ENCODE measurements at places on chromosomes 2 and 18. TPM values are rescaled to one million over a fixed set of nuclear protein-coding genes. Genes with fewer than 3 reads are reported as not detected.

- no peak for DNase-seq
Observed at GRCh38 chr2:44290261-44290660, 15.0 kb downstream of the SLC3A1 start.

GRCh38 chr2:152486737-152487400 is 151.9 kb downstream of the FMNL2 start:
- no peak for DNase-seq

- no peak for DNase-seq
Observed at GRCh38 chr18:3130344-3130743, 89.4 kb downstream of the MYOM1 start.

DNA sequence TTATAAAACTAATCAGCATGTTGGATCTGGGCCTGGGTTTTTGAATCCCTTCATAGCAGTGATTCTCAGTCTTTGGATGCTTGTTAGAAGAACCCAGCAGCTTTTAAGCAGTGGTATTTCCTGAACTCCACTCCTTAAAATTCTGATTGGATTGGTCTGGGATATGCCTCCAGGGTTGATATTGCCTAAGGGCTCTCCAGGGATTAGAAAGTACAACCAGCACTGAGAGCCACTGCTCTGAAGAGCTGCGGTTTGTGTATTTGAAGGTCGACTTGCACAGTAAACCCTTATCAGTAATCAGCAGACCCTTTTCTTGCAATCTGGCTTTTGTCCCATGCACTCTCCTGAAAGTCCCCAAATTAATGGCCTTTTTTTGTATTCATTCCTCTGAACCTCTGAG is 17.0 kb upstream of the RBMS1 start:
- DNase-seq: peak; percentile 53

DNA sequence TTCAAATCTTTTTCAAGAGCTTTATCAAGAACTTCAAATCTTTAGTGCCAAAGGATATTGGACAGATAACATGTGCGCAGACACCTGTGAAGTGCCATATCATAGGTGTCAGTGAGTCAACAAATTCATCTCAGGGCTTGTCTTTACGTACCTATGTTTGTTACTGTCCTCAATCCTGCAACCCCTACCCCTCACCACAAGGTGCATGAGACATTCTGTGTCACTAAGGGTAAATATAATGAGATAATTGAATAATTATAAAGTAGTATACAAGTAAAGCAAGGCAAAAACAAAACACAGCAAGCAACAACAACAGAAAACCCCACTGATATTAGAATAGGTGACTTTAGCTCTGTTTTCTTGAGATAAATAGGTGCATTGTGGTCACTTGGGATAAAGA is 1495.8 kb upstream of the TMEFF2 start:
- DNase-seq: no peak

GRCh38 chr2:46988230-46988629 is 72.6 kb upstream of the MCFD2 start:
- no peak for DNase-seq

GRCh38 chr2:24122366-24123194 is 554 bp downstream of the PFN4 start:
- no peak for DNase-seq

DNA sequence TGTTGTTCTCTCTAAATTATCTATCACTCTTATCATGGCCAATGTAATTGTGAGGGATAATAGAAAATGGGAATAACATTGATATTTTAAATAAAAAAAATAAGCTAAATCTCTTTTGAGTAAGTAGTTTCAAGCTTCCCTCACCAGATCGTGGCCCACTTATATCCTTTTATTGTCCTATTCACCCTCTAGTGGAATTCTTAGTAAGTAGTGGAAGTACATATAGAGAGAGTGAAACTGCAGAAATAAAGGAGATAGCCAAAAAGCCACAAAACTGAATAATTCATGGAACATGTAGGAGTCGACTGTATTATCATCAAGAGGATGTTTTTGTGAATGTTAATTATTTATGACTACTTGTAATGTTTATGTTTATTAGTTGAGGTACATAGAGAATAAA is 66.1 kb upstream of the DTNA start:
- no peak for DNase-seq

- no peak for DNase-seq
Observed at GRCh38 chr2:223096235-223096970, 44.4 kb downstream of the KCNE4 start.

The RMDN2 gene
- 1.7 TPM for total RNA-seq

The EVX2 gene
- not detected for total RNA-seq

The INHA gene
- total RNA-seq: not detected

The GRHL1 gene
- 1.2 TPM for total RNA-seq

The SPP2 gene
- total RNA-seq: not detected

The HJURP gene
- total RNA-seq: 41.5 TPM

The PKDCC gene
- total RNA-seq: not detected

Data from activated CD4-positive, alpha-beta T cell treated with anti-CD3 and anti-CD28 coated beads, Interleukin-2, amount 10 ng/mL, durations not matched to agents 24 days and 14 days (primary cell).